ENCODE measurements at places on chromosomes 1 and 21. TPM values are rescaled to one million over a fixed set of nuclear protein-coding genes. Genes with fewer than 3 reads are reported as not detected.

DNA sequence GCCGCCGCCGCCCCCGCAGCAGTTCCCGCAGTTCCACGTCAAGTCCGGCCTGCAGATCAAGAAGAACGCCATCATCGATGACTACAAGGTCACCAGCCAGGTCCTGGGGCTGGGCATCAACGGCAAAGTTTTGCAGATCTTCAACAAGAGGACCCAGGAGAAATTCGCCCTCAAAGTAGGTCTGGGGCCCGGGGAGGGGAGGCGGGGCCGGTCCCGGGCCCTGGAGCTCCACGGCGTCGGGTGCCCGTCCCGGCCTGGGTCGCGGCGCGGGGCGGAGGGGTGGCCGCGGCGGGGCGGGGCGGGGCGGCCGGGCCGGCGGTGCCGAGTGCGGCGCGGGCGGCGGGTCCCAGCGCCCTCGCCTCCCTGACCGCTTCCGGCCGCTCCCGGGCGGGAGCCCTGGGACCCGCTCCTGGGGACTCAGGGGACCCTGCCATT, 646 bp downstream of the MAPKAPK2 start:
- peak; percentile 41 for DNase-seq
- peak overlapping the region; percentile 31 for H3K4me3 ChIP-seq
- no peaks in the 10 kb centered on the region for H3K27me3 ChIP-seq
- peak overlapping the region; percentile 97 for H3K27ac ChIP-seq
- no peaks in the 10 kb centered on the region for H3K36me3 ChIP-seq

DNA sequence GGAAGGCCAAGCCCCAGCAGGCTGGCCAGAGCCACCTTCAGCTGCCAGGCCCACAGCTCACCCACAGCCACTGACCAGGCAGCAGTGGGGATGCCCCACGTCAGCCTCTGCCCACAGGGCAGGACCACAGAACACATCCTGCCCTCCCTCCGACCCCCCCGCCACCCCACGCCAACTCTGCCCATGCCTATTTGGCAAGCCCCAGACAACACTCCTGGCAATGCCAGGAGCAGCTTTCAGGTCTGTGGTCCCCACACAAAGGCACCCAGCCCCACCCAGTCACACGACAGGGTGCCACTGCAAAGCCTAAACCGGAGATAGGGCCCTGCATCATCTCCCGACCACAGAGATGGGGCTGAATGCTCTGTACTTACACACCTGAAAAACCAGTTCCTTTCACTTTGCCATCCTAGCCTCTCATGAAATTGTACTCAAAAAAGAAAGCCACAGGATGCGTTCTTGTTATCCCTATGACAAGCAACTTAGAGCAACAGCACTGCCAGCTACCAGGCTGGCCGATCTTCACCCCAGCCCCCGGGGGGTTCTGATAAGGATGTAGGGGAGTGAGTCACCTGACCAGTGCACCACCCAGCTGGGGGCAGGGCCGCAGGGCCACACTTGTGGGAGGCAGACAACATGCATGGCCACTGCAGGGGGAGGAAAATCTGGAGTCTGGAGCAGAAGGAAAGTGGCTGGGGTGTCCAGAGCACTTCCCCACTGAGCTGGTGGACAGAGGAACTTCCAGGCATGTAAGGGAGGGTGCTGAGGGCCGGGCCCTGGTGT, 36.2 kb downstream of the UBE2G2 start:
- no peak overlapping the region for H3K27ac ChIP-seq
- DNase-seq: no peak
- H3K27me3 ChIP-seq: no peaks in the 10 kb centered on the region
- peaks cover 6% of the 10 kb centered on the region for H3K36me3 ChIP-seq
- no peak overlapping the region for H3K4me3 ChIP-seq
- H3K4me1 ChIP-seq: peaks cover 9% of the 10 kb centered on the region

GRCh38 chr1:48203287-48203900, 19.1 kb upstream of the SLC5A9 start:
- DNase-seq: no peak
- no peak overlapping the region for H3K4me3 ChIP-seq
- no peaks in the 10 kb centered on the region for H3K27me3 ChIP-seq
- H3K36me3 ChIP-seq: no peaks in the 10 kb centered on the region

DNA sequence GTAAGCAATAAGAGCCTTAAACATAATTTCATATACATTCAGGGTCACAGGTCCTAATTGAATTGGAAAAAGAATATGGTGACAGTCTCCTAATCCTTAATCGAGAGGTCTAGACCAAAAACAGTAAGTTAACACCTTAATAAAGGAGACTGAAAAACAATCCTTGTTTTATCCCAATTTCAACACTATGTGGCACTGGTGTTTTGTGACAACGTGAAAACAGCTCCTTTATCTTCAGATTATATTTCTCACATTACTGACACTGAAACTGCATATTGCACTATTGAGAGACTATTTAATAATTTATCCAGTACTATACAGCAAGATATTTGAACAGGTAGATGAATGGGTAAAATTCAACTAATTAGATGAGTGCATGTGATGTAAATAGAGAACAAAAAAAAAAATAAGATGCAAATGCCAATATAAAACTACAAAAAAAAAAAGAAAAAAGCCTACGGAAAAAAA, 34.1 kb downstream of the TP53BP2 start:
- H3K27me3 ChIP-seq: no peaks in the 10 kb centered on the region
- peaks cover 20% of the 10 kb centered on the region for H3K36me3 ChIP-seq
- H3K27ac ChIP-seq: no peak overlapping the region
- no peak for DNase-seq

GRCh38 chr1:217188280-217189237, 442.3 kb downstream of the GPATCH2 start:
- H3K27ac ChIP-seq: no peak overlapping the region
- H3K27me3 ChIP-seq: no peaks in the 10 kb centered on the region
- H3K36me3 ChIP-seq: no peaks in the 10 kb centered on the region

- no peaks in the 10 kb centered on the region for H3K4me1 ChIP-seq
- no peak for DNase-seq
- no peaks in the 10 kb centered on the region for H3K27me3 ChIP-seq
- H3K4me3 ChIP-seq: no peak overlapping the region
- H3K27ac ChIP-seq: no peak overlapping the region
Measured at GRCh38 chr21:44766818-44767354, 34.7 kb downstream of the UBE2G2 start.

DNA sequence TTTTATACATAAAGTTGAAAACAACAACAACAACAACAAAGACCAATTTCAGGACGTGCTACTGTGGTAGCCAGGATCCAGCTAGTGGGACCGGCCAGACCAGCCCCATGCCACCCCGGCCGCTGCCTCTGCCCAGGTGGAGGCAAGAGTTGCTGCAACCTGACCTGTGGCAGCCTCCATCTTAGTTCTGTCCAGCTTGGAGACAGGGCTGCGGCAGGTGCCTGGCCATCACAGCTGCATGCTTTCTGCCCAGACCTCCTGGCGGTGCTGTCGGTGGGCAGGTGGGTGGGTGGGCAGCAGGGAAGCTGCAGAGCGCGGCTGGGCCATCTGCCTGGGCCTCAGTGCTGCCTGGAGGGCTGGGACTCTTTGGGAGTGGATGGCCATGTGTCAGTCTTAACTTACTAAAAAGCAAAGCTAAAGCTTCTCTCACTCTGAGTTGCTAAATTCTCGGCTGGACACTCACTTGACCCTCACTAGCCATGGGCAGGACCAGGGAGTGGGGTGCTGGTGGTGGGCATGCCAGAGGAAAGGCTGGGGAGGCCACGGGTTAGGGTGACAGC, 38.6 kb downstream of the KIAA1614 start:
- peaks cover 26% of the 10 kb centered on the region for H3K4me1 ChIP-seq
- no peak for DNase-seq
- H3K27ac ChIP-seq: peak overlapping the region; percentile 64
- no peaks in the 10 kb centered on the region for H3K27me3 ChIP-seq

DNA sequence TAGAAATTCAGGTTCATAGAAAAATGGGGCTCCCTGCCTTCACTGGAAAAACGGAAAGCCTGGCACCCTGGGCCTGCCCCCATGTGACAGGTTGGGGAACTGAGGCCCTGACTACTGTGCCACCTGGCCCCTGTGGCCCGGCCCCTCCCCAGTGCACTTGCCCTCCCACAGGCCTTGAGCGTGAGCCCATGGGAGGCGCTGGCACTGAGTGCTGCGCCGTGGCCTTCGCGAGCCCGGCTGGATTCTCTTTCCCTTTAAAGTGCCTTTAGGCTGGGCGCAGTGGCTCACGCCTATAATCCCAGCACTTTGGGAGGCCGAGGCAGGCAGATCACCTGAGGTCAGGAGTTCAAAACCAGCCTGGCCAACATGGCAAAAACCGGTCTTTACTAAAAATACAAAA, 45.7 kb downstream of the SLC37A1 start:
- no peak for DNase-seq
- H3K36me3 ChIP-seq: peaks cover 24% of the 10 kb centered on the region
- no peak overlapping the region for H3K27ac ChIP-seq
- no peak overlapping the region for H3K4me3 ChIP-seq
- H3K27me3 ChIP-seq: no peaks in the 10 kb centered on the region
- peaks cover 14% of the 10 kb centered on the region for H3K4me1 ChIP-seq

- no peaks in the 10 kb centered on the region for H3K4me1 ChIP-seq
- no peaks in the 10 kb centered on the region for H3K27me3 ChIP-seq
- H3K36me3 ChIP-seq: no peaks in the 10 kb centered on the region
Measured at GRCh38 chr21:25467896-25468295, 139.4 kb downstream of the MRPL39 start.

DNA sequence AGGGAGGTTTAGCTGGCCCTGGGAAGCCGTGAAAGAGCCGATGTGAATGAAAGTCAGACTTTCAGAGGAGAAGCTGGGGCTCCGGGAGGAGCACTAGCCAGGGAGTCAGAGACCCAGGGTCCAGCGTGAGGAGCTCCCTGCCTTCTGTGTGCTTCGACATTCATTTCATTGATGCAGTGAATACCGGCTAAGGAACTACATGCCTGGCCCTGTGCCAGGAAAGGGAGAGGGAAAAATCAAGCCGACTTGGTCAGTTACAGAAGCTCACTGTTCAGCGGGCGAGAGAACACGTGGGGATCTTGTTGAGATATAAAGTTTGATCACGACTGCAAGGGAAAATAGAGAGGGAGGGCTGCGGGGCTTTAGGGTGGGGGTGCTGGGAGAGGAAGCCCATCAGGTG, 76.7 kb upstream of the RUNX3 start:
- no peak overlapping the region for H3K4me3 ChIP-seq
- peaks cover 5% of the 10 kb centered on the region for H3K4me1 ChIP-seq
- H3K36me3 ChIP-seq: no peaks in the 10 kb centered on the region
- H3K27ac ChIP-seq: no peak overlapping the region
- peak; percentile 57 for DNase-seq

DTL gene
- total RNA-seq: 2.6 TPM

PLA2G2A gene
- 141 TPM for total RNA-seq

C1QA gene
- 38.9 TPM for total RNA-seq

OPTC gene
- total RNA-seq: not detected

Data from thyroid gland (tissue), 4 donors.